Activated CD8-positive, alpha-beta T cell treated with anti-CD3 and anti-CD28 coated beads, Interleukin-2, amount 10 ng/mL, durations not matched to agents 7 days and 5 days (primary cell): ENCODE measurements at places on chromosomes 11 and 22. TPM values are rescaled to one million over a fixed set of nuclear protein-coding genes. Genes with fewer than 3 reads are reported as not detected.

DNA sequence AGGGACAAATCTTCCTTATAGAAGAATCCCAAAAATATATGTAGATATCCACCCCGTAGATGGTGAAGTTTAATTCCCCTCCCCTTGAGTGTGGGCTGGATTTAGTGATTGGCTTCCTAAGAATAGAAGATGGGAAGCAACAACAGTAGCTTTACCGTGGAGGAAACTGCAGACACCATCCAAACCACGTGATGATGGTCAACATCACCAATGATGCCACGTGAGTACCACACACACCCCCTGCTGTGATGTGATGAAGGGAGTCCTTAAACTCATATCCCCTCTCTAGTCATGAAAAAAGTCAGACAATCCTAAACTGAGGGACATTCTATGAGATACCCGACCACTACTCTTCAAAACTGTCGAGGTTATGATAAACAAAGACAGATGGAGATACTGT is 76.4 kb upstream of the SLC22A12 start:
- no peak for DNase-seq

- no peak for DNase-seq
Observed at GRCh38 chr22:30238136-30238535, 8.4 kb downstream of the LIF start.

The C11orf87 gene
- total RNA-seq, result not detected

The UBQLNL gene
- 0.23 TPM for total RNA-seq

DNA sequence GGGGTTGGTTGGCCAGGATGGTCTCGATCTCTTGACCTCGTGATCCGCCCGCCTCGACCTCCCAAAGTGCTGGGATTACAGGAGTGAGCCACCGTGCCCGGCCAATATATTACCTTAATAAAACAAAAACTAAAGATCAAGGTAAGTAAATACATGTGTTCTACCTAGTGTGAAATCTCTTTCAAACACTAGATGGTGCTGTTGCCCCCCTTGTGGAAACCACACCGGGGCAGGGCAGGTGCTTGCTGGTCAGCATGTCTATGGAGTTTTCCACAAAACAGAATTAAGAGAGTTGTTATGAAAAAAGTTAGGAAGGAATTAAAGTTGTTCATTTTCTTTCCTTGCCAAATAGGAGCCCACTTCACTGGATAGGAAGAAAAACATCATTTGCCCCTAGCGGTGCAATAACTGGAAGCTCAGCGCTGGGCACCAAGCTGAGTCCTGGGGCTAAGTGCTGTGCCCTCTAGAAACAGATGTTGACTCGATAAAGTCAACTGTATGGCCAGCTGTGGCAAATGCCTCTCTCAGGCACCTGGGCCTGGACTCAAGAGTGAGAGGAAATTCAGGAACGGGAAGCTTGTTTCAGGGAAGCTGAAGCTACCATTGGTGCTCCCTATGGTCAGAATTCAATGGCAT is 6.3 kb upstream of the KCNJ5 start:
- DNase-seq, result peak; percentile 75

- no peak for DNase-seq
Observed at GRCh38 chr22:42549331-42550060, 4.3 kb upstream of the SERHL2 start.

GRCh38 chr22:48942698-48943566 is 884.7 kb downstream of the BRD1 start:
- DNase-seq, result no peak

- DNase-seq, result no peak
Observed at GRCh38 chr22:43828725-43828997, 16.6 kb upstream of the EFCAB6 start.

DNA sequence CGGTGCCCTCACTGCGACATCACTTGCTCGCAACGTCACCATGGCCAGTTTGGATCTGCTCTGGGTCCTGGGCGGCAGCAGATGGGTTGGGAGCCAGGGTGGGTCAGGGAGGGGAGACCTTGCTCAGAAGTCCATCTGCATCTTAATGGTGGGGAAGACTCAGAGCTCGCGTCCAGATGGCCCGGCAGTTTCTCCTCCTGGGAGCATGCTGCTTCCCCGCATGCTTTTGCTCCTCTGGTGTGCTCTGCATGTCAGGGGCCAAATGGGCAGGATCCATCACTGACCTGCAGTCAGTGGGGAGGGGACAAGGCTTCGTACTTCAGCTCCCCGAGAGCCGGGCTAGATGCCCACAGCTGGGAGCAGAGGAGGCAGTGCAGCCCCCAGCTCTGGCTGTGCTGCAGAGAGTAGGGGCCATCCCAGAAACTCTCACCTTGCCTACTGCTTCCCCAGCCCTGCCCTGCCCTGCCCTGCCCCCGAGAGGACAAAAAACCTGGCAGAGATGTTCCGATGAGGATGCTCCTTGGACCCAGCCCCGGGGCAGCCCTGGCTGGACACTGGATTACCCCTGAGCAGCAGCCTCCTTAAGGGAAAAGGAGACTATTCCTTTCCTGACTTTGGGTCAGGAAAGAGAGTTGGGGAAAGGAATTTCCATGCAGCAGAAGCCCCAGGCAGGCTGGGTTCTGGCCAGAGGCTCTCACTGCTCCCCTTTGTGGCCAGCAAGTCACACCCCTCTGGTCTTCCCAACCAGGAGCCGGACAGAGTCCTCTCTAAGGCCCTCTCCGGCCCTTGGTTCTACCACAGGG is 149.9 kb downstream of the PKNOX2 start:
- no peak for DNase-seq

The NPAS4 gene
- 0.18 TPM for total RNA-seq

- DNase-seq, result no peak
Observed at GRCh38 chr11:128860571-128861361, 6.3 kb downstream of the KCNJ1 start.
